ENCODE measurements at places on chromosomes 11 and 22.
A peak's percentile ranks its signal among the peaks of the same experiment; 100 is the strongest.

DNA sequence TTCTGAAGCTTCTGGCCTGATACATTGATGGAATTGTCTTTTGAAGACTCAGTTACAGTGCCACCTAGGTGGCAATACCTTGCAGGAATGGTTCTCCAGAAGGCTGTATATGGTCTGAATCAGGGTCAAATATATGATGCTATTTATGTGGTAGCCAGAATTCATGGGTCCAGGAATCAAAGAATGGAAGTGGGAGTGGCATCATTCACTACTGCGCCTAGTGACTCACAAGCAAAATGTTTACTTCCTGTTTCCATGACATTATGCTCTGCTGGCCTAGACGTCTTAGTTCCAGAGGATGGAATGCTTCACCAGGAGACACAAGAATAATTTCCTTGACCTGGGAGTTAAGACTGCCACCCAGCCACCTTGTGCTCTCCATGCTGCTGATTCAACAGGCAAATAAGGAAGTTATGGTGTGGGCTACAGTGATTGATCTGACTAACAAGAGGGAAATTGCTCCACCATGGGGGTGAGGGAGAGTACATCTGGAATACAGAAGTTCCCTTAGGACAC is 491.8 kb downstream of the ETS1 start:
- DNase-seq: peak; percentile 76

DNA sequence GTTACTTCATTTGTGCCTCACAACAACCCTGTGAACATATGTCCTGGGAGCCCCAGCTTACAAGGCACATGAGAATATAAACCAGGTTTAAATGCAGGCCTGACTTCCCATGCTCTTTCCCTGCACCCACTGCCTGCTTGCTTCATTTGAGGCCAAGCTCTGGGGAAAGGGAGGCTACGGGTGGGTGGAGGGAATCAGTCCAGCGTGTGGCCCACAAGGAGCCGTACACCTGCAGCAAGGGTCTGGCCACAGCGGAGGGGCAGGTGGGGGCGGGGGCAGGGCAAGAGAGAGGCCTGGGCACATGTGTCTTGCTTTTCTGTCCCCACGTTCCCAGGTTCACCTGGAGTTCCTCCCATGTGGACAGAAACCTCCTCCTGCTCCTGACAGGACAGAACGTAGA is 26.2 kb downstream of the FAM83F start:
- no peak for DNase-seq

GRCh38 chr11:69311767-69312385 is 17.9 kb downstream of the MYEOV start:
- no peak for DNase-seq

- peak; percentile 51 for DNase-seq
These were observed 22.3 kb downstream of the SLN start for GRCh38 chr11:107689317-107690202.

GRCh38 chr11:88179141-88179540 is 3.9 kb upstream of the RAB38 start:
- DNase-seq: peak; percentile 61

GRCh38 chr22:32546496-32546895 is 71.9 kb downstream of the FBXO7 start:
- no peak for DNase-seq

DNA sequence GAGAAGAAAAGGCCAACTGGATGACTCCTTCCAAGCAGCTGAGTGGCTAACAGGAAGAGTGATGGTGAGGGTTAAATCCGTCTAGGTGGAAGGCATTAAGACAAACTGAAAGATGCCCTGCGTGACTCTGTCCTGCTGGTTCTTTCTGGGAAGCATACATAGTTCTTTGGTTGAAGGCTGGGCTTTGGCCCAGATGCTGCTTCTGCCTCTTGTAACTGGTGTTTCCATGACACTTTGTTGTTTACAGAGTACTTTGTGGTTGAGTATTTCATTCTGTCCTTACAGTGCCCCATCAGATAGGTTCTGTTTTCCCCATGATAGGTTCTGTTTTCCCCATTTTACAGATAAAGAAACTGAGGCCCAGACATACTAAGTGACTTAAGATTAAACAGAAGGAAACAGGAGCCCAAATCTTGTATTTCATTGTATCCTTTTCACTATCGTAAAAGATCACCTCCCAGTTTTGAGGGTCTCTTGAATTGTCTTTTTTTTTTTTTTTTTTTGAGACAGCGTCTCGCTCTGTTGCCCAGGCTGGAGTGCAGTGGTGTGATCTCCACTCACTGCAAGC is 124.3 kb upstream of the RASSF10 start:
- DNase-seq: no peak

DNA sequence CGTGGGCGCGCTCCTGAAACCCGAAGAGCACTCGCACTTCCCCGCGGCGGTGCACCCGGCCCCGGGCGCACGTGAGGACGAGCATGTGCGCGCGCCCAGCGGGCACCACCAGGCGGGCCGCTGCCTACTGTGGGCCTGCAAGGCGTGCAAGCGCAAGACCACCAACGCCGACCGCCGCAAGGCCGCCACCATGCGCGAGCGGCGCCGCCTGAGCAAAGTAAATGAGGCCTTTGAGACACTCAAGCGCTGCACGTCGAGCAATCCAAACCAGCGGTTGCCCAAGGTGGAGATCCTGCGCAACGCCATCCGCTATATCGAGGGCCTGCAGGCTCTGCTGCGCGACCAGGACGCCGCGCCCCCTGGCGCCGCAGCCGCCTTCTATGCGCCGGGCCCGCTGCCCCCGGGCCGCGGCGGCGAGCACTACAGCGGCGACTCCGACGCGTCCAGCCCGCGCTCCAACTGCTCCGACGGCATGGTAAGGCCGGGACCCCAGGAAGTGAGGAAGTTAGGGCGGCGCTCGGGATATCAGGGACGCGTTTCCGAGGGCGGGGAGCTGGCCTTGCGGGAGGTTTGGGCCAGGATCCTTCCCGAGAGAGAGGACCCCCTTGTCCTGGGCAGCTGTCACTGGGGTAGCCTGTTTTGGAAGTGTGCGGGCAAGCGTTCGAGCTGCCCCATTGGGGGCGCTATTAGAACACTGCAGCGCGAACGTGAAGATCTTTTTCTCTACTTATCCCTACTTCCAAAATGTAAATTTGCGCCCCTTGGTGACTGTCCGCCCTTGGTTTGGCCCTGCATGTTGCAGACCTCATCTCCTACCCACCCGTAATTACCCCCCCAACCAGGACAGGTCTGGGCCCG is 796 bp downstream of the MYOD1 start:
- DNase-seq: no peak
